Endothelial cell of umbilical vein (primary cell): ENCODE measurements at places on chromosomes 2 and 18. TPM values are rescaled to one million over a fixed set of nuclear protein-coding genes. Genes with fewer than 3 reads are reported as not detected.

- no peak for DNase-seq
- H3K4me1 ChIP-seq: no peaks in the 10 kb centered on the region
- H3K27ac ChIP-seq: no peak overlapping the region
- H3K36me3 ChIP-seq: no peaks in the 10 kb centered on the region
- no peaks in the 10 kb centered on the region for H3K27me3 ChIP-seq
- H3K4me3 ChIP-seq: no peak overlapping the region
Observed at GRCh38 chr2:215912299-215912842, 101.0 kb downstream of the MREG start.

DNA sequence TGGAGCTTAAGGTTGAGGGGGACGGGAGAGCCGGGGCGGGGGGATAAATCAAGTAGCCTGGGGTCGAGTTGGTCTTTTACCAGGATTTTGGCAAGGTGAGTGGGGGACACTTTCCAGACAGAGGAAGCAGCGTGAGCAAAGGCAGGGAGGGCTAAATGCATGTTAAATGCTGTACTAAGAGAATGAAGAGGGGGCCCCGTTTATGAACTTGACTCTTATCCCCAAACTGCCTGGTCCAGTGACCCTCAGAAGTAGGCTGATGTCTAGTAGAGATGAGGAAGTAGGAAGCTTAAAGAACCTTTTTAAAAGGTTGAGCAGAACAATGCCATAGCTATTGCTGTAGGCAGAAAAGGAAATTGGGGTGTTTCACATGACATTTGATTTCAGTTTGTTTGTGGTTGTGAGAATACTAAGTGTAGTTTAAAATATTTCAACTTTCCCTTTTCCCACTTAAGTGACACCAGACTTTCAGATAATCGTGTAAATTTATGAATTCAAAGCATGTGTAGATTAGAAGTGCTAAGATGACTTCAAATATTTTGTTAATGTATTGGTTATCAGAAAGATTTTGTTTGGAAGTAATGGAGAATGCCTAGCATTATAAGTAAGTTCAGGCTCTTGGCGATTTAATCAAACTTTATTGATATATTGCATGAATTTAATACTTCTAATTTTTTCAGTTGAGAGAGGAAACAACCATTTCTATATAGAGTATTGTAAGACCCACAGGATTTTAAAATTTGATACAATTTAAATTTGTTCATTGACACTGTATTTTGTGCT lies 1.8 kb downstream of the REL start:
- no peaks in the 10 kb centered on the region for H3K36me3 ChIP-seq
- H3K4me3 ChIP-seq: peak overlapping the region; percentile 94
- peak overlapping the region; percentile 94 for H3K27ac ChIP-seq
- DNase-seq: peak; percentile 75

DNA sequence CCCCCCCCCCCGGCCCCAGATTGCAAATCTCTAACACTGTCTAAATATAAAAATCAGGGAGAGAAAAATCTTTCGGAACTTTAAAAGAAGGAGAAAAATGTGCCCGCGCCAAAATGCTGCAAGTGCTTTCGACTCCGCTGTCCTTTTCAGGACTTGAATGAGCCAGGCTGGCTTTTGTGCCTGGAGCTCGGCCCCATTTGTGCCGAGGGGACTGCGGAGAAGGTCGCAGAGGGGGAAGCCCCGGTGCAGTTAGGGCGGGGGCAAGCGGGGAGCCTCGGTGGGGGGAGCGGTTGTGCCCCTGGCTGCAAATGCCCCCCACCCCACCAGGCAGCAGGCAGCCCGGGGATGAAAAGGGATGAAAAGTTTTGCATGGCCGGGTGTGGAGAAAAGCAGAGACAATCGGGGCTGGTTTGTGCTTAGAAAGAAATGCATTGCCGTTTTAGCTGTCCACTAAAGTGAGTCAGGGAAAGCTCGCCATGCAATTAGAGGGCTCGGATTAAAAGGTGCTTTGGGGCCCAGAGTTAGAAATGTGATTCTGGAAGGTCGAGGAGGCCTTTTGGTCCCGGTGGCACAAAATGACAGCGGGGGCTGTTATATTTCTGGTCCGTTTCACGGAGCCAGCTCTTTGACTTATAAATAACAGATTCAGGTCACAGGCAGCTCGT lies 1.6 kb downstream of the INHBB start:
- H3K27ac ChIP-seq: no peak overlapping the region
- no peak overlapping the region for H3K4me3 ChIP-seq
- no peaks in the 10 kb centered on the region for H3K4me1 ChIP-seq
- no peak for DNase-seq
- no peaks in the 10 kb centered on the region for H3K36me3 ChIP-seq
- H3K27me3 ChIP-seq: peaks cover 57% of the 10 kb centered on the region

GRCh38 chr2:218091746-218092145 lies 22.7 kb downstream of the RUFY4 start:
- H3K27ac ChIP-seq: no peak overlapping the region
- H3K36me3 ChIP-seq: no peaks in the 10 kb centered on the region
- H3K27me3 ChIP-seq: no peaks in the 10 kb centered on the region
- DNase-seq: no peak
- H3K4me3 ChIP-seq: no peak overlapping the region
- H3K4me1 ChIP-seq: no peaks in the 10 kb centered on the region

The IL36RN gene
- polyA plus RNA-seq: not detected in 2 replicates

The TTC27 gene
- polyA plus RNA-seq: 11.9 and 16.3 TPM in 2 replicates

DNA sequence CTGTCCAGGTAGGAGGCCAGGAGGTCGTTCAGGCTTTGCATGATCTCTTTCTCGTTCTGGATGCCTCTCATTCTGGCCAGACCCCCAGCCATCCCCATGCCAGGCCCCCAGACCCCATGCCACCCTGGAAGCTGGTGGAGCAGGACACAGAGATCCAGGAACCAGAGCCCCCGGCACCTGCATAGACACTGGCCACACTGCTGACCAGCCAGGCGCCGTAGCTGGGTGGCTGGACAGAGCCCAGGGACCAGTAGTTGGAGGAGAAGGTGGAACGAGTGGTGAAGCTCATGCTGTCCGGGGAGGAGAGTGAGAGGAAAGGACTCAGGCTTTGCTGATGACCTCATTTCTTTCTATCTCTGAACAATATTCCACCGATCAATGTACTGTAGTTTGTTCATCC lies 35.5 kb downstream of the SLC4A5 start:
- no peak for DNase-seq
- H3K27me3 ChIP-seq: peaks cover 4% of the 10 kb centered on the region
- H3K27ac ChIP-seq: no peak overlapping the region
- H3K4me3 ChIP-seq: no peak overlapping the region
- H3K4me1 ChIP-seq: no peaks in the 10 kb centered on the region
